Effector memory CD4-positive, alpha-beta T cell (primary cell): ENCODE measurements at places on chromosomes 16 and 17.
A peak's percentile ranks its signal among the peaks of the same experiment; 100 is the strongest.

DNA sequence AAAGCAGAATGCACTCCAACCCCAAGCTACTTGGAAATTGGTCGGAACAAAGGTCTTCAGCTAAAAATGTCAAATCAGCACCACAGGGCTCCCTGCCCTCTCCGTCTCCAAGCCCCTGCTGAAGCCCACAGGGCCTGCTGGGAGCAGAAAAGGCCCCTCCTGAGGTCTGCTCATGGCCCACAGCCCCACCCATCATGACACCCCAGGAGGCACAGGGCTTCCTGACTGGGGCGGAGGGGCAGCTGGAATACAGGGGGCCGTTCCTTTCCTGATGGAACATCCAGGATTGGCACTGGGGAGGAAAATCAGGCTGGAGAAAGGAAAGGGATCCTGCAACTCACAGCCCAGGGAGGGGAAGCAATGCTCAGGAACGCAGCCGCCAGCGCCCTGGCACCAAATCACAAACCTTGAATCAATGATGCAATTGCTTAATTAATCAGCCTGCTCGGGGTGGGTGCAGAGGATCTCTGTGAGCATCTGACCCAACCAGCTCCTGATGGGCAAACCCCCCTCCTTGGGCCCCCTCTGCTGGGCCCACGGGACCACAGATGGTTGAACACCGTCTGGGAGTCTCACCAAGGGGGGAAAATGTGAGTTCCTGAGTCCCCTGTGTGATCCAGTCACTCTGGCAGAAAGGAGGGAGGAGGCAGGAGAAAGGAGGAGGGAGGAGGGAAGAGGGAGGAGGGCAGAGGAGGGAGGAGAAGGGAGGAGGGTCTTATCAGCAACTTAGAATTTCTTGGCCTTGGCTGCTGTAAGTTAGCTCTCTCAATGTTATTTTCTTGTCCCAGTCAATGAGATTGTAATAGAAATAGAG is 155.5 kb downstream of the ZNF423 start:
- no peak for DNase-seq

DNA sequence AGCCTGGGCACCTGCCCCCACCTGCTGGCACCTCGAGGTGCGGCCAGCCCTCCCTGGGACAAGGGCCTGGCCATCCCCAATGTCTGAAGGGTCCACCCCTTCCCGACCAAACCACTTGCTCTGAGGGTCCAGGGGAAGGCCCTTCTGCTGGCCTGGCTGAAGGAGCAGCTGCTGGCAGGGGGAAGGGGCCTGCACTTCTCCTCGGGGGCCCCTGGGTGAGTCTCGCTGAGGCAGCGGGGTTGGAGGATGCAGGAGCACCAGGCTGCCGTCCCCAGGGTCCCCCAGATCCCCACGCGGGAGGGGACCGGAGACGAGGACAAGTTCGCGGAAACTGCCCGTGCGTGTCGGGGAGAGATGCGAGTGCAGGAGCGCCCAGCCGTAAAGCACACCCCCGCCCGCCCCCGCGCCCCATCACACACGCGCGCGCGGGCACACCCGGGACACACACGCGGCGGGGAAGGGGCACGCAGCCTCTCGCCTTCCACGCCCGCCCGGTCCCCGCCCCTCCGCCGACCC is 725 bp upstream of the CACNA1H start:
- peak; percentile 43 for DNase-seq

DNA sequence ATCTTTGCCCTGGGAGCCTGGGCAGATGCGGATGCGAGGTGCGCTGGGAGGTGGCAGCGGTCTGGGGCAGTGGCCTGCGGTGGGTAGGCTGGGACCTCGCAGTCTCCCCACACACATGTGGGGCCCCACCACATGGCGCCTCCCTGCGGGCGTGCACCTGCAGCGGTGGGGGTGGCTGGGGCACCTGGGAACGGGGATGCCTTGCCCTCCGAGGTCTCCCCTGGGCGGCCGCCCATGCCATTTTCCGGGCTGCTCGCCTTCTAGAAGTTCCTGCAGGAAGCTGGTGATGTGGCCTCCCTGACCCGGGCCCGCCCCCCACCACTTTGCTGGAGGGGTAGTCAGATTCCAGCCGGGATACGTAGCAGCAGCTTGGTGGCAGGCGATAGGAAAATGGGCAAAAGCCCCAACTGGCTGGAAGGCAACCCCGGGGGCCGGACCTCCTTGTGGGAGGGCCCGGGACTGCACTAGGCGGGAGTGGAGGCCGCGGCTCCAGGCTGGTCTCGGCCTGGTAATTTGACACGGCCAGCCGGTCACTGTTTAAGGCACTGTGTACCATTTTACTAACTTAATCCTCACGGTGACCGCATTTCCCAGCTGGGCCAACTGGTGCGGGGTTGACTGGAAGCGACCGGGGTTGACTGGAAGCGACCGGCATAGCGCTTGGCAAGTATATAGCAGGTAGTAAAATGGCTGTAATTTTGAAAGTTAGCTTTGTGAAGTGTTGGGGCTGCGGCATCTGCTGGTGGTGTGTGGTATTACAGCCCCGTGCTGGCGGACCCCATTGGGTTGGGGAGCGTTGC is 38.5 kb downstream of the IGF2BP1 start:
- DNase-seq: no peak

DNA sequence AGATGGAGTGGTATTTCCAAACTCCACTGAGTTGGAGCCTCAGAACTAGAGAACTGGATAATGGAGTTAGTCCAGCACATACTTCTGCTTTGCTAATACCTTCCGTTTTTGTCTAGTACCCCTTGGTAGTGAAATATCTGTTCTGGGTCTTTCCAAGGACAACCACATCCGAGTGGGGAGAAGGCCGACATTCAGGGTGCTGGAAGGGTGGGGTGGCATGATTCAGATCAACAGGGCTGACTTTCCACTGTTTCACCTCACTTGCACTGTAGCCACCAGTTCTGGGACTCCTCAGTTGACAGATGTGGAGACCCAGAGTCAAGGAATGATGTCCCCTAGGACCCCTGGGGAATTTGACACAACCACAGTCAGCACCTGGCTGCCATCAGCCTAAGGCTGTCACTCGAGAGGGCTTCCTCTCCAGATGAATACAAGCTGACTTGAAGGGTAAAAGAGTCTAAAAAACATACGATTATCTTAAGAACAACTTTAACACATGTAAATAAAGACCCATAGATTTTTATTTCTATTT is 84.8 kb upstream of the HNF1B start:
- no peak for DNase-seq

GRCh38 chr16:4142268-4142667 is 26.0 kb upstream of the ADCY9 start:
- peak; percentile 30 for DNase-seq

DNA sequence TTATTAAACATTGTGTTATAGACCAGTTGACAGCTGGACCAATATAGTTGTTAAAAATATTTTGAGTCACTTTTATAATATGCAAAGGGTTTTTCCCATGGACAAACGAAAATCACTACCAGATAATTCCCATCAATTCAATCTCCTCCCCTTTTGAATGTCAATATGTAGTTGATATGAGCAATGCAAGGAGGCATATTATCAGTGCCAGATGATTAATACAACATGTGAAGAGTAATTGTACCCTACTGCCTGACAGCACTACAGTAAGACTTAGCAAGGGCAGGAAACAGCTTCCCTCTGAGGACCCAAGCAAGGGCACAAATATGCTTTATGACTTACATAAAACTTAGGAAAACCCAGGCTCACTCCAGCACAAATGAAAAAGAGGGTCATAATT is 17.3 kb downstream of the KANSL1 start:
- DNase-seq: no peak

- DNase-seq: no peak
Observed at GRCh38 chr16:9534759-9535158, 443.3 kb downstream of the HAPSTR1 start.

GRCh38 chr16:55663765-55664677 is 8.2 kb downstream of the SLC6A2 start:
- DNase-seq: no peak

DNA sequence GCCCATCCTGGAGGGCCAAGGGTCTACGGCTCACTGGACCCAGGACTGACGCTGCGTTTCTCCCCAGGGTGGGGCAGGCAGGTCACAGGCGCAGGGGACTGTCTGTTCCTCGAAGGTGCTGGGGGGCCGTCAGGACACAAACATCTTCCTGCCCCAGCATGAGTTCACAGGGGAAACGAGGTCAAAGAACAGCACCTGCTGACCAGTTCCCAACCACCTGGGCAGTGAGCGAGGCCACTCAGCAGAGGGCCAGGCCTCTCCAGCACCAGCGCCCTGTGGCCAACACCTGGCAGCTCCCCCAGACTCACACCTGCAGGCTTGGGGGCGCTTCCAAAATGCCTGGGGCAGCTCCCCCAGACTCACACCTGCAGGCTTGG is 29.7 kb downstream of the TIMM22 start:
- no peak for DNase-seq

DNA sequence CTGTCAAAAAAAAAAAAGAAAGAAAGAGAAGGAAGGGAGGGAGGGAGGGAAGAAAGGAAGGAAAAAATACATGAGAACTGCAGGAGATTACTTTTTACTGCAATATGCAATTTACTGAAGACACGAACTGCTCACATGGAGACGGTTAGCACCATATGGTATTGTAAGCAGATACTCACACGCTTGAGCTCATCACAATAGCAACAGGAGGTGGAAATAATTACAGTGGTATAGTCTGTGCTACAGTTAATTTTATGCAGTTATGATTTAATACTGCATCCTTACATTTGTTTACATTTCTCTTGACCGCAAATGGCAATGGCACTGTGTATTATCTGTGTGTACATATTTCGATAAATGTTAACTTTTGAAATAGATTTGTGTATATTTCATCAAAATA is 21.4 kb upstream of the SLC46A1 start:
- DNase-seq: no peak

- no peak for DNase-seq
Observed at GRCh38 chr17:57115377-57115776, 30.3 kb downstream of the AKAP1 start.
